HepG2 (cell line): ENCODE measurements at places on chromosomes 13 and 19. TPM values are rescaled to one million over a fixed set of nuclear protein-coding genes. Genes with fewer than 3 reads are reported as not detected.
A peak's percentile ranks its signal among the peaks of the same experiment; 100 is the strongest.

FFAR1 gene
- total RNA-seq, result not detected in 2 replicates

DNA sequence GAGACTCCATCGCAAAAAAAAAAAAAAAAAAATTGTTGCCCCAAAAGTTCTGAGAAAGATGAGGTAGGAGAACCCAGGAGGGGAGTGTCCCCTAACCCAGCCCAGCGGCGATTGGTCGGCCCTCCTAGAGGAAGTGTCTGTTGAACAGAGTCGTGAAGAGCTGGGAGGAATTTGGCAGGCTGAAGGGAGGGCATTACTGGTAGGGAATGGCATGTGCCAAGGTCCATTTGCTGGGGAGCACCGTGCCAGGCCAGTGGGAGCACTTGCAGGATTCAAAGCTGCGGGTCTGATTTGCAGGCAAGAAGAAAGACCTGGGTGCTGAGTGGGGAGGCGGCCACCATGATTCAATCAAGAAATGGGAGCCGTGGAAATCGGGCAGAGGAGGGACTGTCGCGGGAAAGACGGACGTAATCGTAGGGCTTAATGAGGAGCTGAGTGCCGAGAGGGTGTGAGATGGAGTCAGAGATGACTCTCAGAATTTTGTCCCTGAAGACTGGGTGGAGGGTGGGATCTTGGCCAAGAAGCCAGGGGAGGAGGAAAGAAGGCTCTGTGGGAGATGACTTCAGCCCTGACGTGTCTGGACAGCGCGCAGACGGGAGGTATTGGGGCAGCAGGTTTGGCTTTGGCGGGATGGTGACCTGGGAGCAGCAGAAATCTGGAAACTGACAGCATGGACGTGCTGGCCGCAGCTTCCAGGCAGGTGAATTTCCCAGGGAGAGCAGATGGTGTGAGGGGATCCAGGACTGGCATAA, 15.4 kb downstream of the CERS4 start:
- DNase-seq, result no peak
- H3K27me3 ChIP-seq, result no peaks in the 10 kb centered on the region
- peaks cover 2% of the 10 kb centered on the region for H3K36me3 ChIP-seq
- peaks cover 16% of the 10 kb centered on the region for H3K4me1 ChIP-seq
- H3K27ac ChIP-seq, result no peak overlapping the region

TUBA3C gene
- not detected in 2 replicates for total RNA-seq

DNA sequence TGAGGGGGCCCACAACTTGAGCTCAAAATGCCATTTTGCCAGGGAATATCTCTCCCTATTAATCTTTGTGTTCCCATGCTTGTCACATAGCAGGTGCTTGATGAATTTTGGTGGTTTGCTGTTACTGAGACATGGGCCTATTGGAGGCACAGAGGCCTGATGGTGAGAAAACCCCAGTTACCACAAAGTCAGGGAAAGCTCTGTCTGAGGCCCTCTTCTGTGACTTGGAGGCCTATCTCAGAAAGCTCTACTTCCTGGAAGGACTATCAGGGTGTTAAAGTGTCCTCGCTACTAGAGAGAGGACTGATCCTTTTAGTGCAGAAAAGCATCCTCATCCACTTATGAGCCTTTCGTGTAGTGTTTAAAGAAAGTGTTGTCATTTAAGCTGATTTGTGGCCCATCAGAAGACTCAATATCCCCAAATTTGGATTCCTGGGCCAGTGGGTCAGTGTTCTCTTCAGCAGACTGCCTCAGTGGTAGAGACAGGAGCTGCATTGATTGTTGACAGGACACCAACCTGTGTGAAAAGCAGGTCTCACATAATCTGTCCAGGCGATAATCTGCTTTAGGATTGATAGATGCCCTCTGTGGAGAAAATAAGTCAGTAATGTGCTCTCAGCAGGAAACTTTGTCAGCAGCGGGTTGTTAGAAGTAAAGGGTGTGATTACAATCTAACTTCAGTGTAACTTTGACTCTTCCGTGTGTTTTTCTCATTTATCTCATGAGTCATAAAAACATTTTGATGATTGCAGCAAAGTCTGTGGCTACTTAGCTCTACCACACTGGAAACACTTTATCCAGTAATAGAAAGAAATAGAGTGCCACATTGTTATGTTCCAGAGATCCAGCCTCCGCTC, 121.0 kb downstream of the AKAP11 start:
- no peaks in the 10 kb centered on the region for H3K4me1 ChIP-seq
- no peak for DNase-seq
- H3K27me3 ChIP-seq, result no peaks in the 10 kb centered on the region
- H3K27ac ChIP-seq, result no peak overlapping the region

- peak overlapping the region; percentile 92 for H3K27ac ChIP-seq
- peaks cover 28% of the 10 kb centered on the region for H3K36me3 ChIP-seq
- no peak for DNase-seq
- no peaks in the 10 kb centered on the region for H3K27me3 ChIP-seq
- peaks cover 38% of the 10 kb centered on the region for H3K4me1 ChIP-seq
- no peak overlapping the region for H3K4me3 ChIP-seq
These were observed 15.2 kb upstream of the PIK3R2 start for GRCh38 chr19:18137657-18138339.

ZNF99 gene
- total RNA-seq, result not detected in 2 replicates

DNA sequence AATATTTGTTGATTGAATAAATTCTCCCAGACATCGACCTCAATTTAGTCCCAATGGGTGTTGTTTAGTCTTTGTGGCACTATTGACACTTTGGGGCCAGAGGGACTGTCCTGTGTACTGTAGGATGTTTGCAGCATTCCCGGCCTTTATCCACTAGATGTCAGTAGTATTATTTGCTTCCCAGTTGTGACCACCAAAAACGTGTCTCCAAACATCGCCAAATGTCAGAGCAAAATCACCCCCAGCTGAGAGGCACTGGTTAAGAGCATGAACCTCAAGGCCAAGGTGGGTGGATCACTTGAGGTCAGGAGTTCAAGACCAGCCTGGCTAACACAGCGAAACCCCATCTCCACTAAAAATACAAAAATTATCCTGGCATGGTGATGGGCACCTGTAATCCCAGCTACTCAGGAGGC, 15.4 kb downstream of the NLRP12 start:
- peak; percentile 68 for DNase-seq
- H3K4me3 ChIP-seq, result no peak overlapping the region
- H3K27me3 ChIP-seq, result peaks cover 1% of the 10 kb centered on the region; the same call in 1 of the 2 replicates
- peaks cover 24% of the 10 kb centered on the region for H3K4me1 ChIP-seq
- no peak overlapping the region for H3K27ac ChIP-seq

ACP5 gene
- 0.94 and 1.3 TPM in 2 replicates for total RNA-seq

DNA sequence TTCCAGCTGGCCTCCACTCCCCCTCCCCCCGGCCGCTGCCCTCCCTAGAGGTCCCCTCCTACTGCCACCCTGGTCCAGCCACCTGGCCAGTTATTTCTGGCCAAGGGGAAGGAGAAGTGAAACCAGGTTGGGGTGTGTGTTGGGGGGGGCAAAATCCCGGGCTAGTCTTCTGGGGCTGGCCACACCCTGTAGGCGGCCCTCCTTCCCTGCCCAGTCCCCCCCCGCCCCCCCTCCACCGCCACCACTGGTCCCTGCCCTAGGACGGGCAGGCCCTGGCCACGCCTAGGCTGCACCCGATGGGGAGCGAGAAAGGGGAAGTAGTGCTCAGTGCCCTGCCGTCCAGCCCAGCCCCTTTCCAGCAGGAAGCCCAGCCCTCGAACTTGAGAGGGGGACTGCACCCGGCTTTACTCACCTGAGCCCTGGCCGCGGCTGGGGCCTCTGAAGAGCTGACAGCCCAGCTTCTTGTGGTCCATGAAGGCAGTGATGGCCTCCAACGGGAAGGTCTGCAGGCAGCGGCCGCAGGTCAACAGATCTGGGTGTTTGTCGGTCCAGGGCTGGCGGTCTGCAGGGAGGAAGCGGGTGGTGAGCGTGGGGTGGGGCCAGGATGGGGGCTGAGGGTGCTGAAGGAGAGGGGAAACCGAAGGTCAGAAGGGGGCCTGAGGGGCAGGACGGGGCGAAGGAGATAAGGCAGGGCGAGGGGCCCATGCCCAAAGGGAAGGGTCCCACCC, 813 bp downstream of the ZNF296 start:
- H3K4me1 ChIP-seq, result peaks cover 35% of the 10 kb centered on the region
- peak; percentile 39 for DNase-seq
- H3K4me3 ChIP-seq, result peak overlapping the region; percentile 82
- peaks cover 4% of the 10 kb centered on the region for H3K36me3 ChIP-seq
- H3K27me3 ChIP-seq, result no peaks in the 10 kb centered on the region; the same call in 2 of the 3 replicates

DACT3 gene
- total RNA-seq, result 0.04 TPM in 1 of 2 replicates, not detected in the other

DNA sequence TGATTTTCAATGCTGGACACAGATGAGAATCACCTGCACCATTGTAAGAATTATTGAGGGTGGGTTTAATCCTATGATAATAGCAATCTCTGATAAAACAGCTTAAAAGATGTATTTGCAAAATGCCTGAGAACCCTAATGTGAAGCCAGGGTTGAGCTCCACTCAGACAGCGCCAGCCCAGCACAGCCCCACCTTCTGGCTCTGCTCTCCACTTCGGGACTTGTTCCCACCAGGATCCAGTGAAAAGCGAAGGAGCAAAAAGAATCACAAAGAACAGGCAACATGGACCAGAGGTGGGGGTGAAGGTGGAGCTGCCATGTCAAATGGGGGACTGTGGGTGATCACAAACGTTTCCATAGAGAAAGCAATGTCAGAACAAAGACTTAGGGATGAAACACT, 18.6 kb upstream of the ZNF816 start:
- DNase-seq, result no peak
- no peaks in the 10 kb centered on the region for H3K36me3 ChIP-seq
- no peak overlapping the region for H3K4me3 ChIP-seq

GRCh38 chr13:112055036-112055914, 11.7 kb upstream of the SOX1 start:
- no peak overlapping the region for H3K27ac ChIP-seq
- peaks cover 5% of the 10 kb centered on the region for H3K27me3 ChIP-seq
- H3K4me3 ChIP-seq, result no peak overlapping the region
- H3K4me1 ChIP-seq, result no peaks in the 10 kb centered on the region

- no peak for DNase-seq
- H3K4me1 ChIP-seq, result no peaks in the 10 kb centered on the region
- H3K4me3 ChIP-seq, result no peak overlapping the region
These were observed 1294.3 kb upstream of the ATXN8OS start for GRCh38 chr13:68813180-68813796.

- H3K27ac ChIP-seq, result no peak overlapping the region
- DNase-seq, result no peak
These were observed 9.9 kb upstream of the KLHL26 start for GRCh38 chr19:18626906-18627305.

DNA sequence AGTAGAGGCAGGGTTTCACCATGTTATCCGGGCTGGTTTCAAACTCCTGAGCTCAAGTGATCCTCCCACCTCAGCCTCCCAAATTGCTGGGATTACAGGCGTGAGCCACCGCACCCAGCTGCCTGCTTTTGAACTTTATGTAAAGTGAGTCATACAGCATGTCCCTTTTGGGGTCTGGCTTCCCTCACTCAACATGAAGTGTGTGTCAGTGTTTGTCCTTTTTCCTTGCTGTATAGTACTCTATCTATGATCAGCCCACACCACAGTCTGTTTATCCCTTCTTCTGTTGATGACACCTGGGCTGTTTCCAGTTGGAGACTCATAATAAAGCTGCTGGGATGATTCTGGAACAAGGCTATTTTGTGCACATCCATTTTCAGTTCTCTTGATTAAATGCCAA, 2.1 kb downstream of the SPIB start:
- peaks cover 19% of the 10 kb centered on the region for H3K4me1 ChIP-seq
- no peak overlapping the region for H3K27ac ChIP-seq
- no peak for DNase-seq
- no peak overlapping the region for H3K4me3 ChIP-seq
- H3K27me3 ChIP-seq, result no peaks in the 10 kb centered on the region
- H3K36me3 ChIP-seq, result no peaks in the 10 kb centered on the region

MTUS2 gene
- total RNA-seq, result not detected in 2 replicates
